ENCODE measurements at places on chromosomes 11 and 22. TPM values are rescaled to one million over a fixed set of nuclear protein-coding genes. Genes with fewer than 3 reads are reported as not detected.

Gene MIOX
- not detected for polyA plus RNA-seq

Gene FANCF
- 2.4 TPM for polyA plus RNA-seq

Gene MICAL2
- 6.8 TPM for polyA plus RNA-seq

Gene CHID1
- polyA plus RNA-seq = 40.4 TPM

Gene TRIM22
- polyA plus RNA-seq = 5.1 TPM

Gene SMTNL1
- polyA plus RNA-seq = 19.7 TPM

Gene DENND6B
- polyA plus RNA-seq = 0.93 TPM

Gene HORMAD2
- polyA plus RNA-seq = not detected

Gene LARGE1
- polyA plus RNA-seq = 25.9 TPM

Gene FOXRED1
- polyA plus RNA-seq = 27.1 TPM

Gene SCGB1C1
- not detected for polyA plus RNA-seq

Gene ELMOD1
- 1.4 TPM for polyA plus RNA-seq

Gene ZNF280B
- 0.23 TPM for polyA plus RNA-seq

Gene RTN4RL2
- polyA plus RNA-seq = 0.49 TPM

Gene ART1
- 0.62 TPM for polyA plus RNA-seq

Gene CADM1
- polyA plus RNA-seq = 4.4 TPM

Gene DNAL4
- 4.2 TPM for polyA plus RNA-seq

Gene HTR3B
- not detected for polyA plus RNA-seq

Gene NXPE1
- polyA plus RNA-seq = 0.08 TPM

Gene PIWIL4
- polyA plus RNA-seq = 0.65 TPM

Measured in psoas muscle (tissue), 8 donors.